ENCODE measurements at places on chromosomes 4 and X. TPM values are rescaled to one million over a fixed set of nuclear protein-coding genes. Genes with fewer than 3 reads are reported as not detected.

SLC34A2 gene
- total RNA-seq: not detected

H2BW2 gene
- total RNA-seq: not detected

AKAP14 gene
- total RNA-seq: not detected

KCNIP4 gene
- total RNA-seq: not detected

SLC38A5 gene
- total RNA-seq: 60.2 TPM

ARHGAP10 gene
- total RNA-seq: 33.6 TPM

ANKRD50 gene
- 29.0 TPM for total RNA-seq

SLC16A2 gene
- 14.4 TPM for total RNA-seq

CXCL1 gene
- total RNA-seq: 2.9 TPM

DDX60 gene
- 26.1 TPM for total RNA-seq

SORBS2 gene
- 3.1 TPM for total RNA-seq

CAPN6 gene
- under 0.01 TPM for total RNA-seq

TRIM61 gene
- total RNA-seq: 1.5 TPM

C4orf17 gene
- not detected for total RNA-seq

SERTM2 gene
- total RNA-seq: 1.9 TPM

SYNPO2 gene
- 7.0 TPM for total RNA-seq

ERVMER34-1 gene
- under 0.01 TPM for total RNA-seq

SLC2A9 gene
- total RNA-seq: 1.4 TPM

THAP9 gene
- 5.2 TPM for total RNA-seq

SLITRK2 gene
- under 0.01 TPM for total RNA-seq

RNF150 gene
- total RNA-seq: 1.3 TPM

BRS3 gene
- not detected for total RNA-seq

AWAT2 gene
- total RNA-seq: not detected

PFKFB1 gene
- total RNA-seq: not detected

MAGEC1 gene
- not detected for total RNA-seq

TRPC3 gene
- total RNA-seq: 1.7 TPM

RBM3 gene
- 321 TPM for total RNA-seq

EREG gene
- 0.11 TPM for total RNA-seq

KANTR gene
- total RNA-seq: 10.1 TPM

TMEM35A gene
- 3.8 TPM for total RNA-seq

BTC gene
- total RNA-seq: 0.25 TPM

STK32B gene
- 1.1 TPM for total RNA-seq

Measured in uterine smooth muscle cell (primary cell).